Activated CD4-positive, alpha-beta memory T cell treated with anti-CD3 and anti-CD28 coated beads, Interleukin-2, amount 10 ng/mL, durations not matched to agents 7 days and 5 days (primary cell): ENCODE measurements at places on chromosomes 1 and 21. TPM values are rescaled to one million over a fixed set of nuclear protein-coding genes. Genes with fewer than 3 reads are reported as not detected.

Gene MR1
- total RNA-seq: 36.4 TPM

DNA sequence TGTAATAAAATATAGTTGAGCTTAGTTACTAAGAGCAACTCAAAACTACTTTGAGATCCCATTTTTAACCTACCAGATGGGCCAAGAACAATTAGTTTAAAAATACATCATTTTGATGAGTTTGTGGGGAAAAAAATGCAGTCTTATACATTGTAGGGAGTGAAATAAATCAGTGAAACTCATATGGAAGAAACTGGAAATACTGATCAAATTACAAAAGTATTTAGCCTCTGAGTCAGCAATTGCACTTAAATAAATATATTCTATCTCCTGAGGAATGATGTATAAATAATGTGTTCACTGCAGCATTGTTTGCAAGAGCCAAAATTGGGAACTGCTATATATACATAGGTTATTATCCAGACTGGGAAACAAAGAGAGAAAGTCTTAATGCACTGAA, 4.6 kb upstream of the SMCP start:
- no peak overlapping the region for H3K27ac ChIP-seq
- H3K36me3 ChIP-seq: no peaks in the 10 kb centered on the region
- H3K4me1 ChIP-seq: no peaks in the 10 kb centered on the region
- no peak for DNase-seq
- H3K4me3 ChIP-seq: no peak overlapping the region

DNA sequence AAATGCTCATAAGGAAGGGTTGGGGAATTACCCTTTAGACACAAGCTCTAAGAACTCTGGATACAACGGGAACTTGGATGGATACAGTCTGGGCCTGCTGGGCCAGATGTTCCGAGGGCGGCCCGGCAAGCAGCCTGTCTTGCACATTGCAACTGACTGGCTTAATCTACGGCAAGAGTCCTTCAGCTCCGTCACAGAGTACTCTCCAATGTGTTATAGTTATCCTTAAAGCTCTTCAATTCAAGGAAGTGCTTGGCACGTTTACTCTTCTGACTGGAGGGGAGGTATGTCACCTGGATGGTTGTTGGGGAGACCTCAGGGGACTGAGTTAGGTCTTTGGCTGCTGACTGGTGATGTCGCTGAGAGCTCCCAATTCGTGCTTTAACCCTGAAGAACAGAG, 1.1 kb upstream of the CFAP141 start:
- DNase-seq: no peak
- no peak overlapping the region for H3K27ac ChIP-seq
- H3K27me3 ChIP-seq: no peaks in the 10 kb centered on the region
- no peak overlapping the region for H3K4me3 ChIP-seq
- H3K4me1 ChIP-seq: peaks cover 20% of the 10 kb centered on the region

- H3K27me3 ChIP-seq: no peaks in the 10 kb centered on the region
- H3K4me3 ChIP-seq: no peak overlapping the region
- H3K36me3 ChIP-seq: no peaks in the 10 kb centered on the region
- no peak for DNase-seq
Measured at GRCh38 chr1:57403201-57403600, 20.7 kb downstream of the DAB1 start.

DNA sequence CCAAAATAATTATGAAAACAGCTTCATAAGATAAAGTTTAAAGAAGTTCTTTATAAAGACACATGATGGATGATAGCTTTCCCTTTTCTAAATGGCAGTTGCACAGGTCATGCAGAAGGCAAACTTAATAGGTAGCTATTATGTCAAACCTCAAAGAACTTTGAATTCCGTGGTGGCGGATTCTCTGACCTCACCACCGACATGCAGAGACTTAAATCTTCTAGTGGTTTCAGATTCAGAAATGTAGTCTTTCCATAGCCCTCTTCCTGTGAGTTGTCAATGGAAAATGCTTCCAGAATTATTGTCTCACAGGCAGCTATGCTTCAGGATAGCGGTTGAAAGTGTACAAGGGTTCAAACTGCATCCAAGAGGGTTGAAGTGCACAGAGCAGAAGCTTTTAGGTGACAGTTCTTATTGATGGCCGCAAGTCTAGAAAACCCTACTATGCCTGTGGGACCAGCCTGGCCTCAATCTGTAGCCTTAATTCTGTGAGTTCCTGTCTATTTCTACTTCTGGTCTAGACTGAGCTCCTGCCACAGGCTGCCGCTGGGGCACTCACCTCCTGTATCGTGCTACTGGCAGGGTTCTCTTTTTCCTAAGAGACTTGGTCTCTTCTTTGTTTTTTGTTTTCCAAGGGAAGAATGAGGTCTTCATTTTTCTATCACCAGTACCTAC, 117.0 kb upstream of the ERRFI1 start:
- no peak for DNase-seq
- no peak overlapping the region for H3K4me3 ChIP-seq
- no peaks in the 10 kb centered on the region for H3K36me3 ChIP-seq
- peaks cover 7% of the 10 kb centered on the region for H3K27me3 ChIP-seq
- H3K27ac ChIP-seq: no peak overlapping the region
- peaks cover 3% of the 10 kb centered on the region for H3K4me1 ChIP-seq

GRCh38 chr21:34826836-34827235, 158.0 kb downstream of the CLIC6 start:
- DNase-seq: no peak
- H3K27me3 ChIP-seq: no peaks in the 10 kb centered on the region
- no peak overlapping the region for H3K4me3 ChIP-seq
- H3K4me1 ChIP-seq: peaks cover 12% of the 10 kb centered on the region
- H3K27ac ChIP-seq: no peak overlapping the region
- peaks cover 82% of the 10 kb centered on the region for H3K36me3 ChIP-seq

DNA sequence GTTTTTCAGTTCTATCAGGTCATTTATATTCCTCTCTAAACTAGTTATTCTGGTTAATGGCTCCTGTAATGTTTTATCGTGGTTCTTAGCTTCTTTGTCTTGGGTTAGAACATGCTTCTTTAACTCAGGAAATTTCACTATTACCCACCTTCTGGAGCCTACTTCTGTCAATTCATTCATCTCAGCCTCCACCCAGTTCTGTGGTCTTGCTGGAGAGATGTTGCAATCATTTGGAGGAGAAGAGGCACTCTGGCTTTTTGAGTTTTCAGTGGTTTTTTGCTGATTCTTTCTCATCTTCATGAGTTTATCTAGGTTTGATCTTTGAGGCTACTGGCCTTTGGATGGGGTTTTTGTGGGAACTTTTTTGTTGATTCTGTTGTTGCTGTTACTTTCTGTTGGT, 213.0 kb downstream of the BRINP2 start:
- H3K4me3 ChIP-seq: no peak overlapping the region
- DNase-seq: no peak
- no peaks in the 10 kb centered on the region for H3K27me3 ChIP-seq
- H3K36me3 ChIP-seq: no peaks in the 10 kb centered on the region
- no peak overlapping the region for H3K27ac ChIP-seq
- H3K4me1 ChIP-seq: no peaks in the 10 kb centered on the region

DNA sequence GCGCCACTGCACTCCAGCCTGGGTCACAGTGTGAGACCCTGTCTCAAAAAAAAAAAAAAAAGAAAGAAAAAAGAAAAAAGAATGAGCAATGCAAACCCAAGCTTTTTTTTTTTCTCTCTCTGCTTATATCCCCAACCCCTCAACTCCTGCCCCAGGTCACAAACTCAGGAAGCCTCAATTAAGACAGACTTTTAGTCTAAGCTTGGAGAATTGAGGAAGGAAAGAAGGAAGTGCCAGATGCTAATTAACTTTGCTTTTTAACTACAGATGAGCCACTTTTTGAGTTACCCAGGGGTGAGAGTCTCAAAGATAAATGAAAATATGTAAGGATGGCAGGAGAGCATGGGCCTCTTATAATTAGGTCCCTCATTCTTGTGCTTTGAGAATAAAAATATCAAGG, 33.3 kb downstream of the PIK3CD start:
- peaks cover 49% of the 10 kb centered on the region for H3K4me1 ChIP-seq
- no peaks in the 10 kb centered on the region for H3K27me3 ChIP-seq
- DNase-seq: no peak
- peaks cover 33% of the 10 kb centered on the region for H3K36me3 ChIP-seq
